ENCODE measurements at places on chromosomes 6 and 20. TPM values are rescaled to one million over a fixed set of nuclear protein-coding genes. Genes with fewer than 3 reads are reported as not detected.

The ANGPT4 gene
- 0.03 TPM for total RNA-seq

The HSF2 gene
- 8.8 TPM for total RNA-seq

The NOL4L gene
- total RNA-seq, result 14.0 TPM

The EFHC1 gene
- total RNA-seq, result 12.1 TPM

The FOXA2 gene
- total RNA-seq, result 19.2 TPM

The B3GAT2 gene
- not detected for total RNA-seq

The GRM1 gene
- 0.03 TPM for total RNA-seq

The TEAD3 gene
- total RNA-seq, result 7.3 TPM

The RBPJL gene
- total RNA-seq, result not detected

The SLPI gene
- total RNA-seq, result 10.9 TPM

The SLC25A27 gene
- total RNA-seq, result 0.12 TPM
